ENCODE measurements at places on chromosomes 5 and 9. TPM values are rescaled to one million over a fixed set of nuclear protein-coding genes. Genes with fewer than 3 reads are reported as not detected.
A peak's percentile ranks its signal among the peaks of the same experiment; 100 is the strongest.

DNA sequence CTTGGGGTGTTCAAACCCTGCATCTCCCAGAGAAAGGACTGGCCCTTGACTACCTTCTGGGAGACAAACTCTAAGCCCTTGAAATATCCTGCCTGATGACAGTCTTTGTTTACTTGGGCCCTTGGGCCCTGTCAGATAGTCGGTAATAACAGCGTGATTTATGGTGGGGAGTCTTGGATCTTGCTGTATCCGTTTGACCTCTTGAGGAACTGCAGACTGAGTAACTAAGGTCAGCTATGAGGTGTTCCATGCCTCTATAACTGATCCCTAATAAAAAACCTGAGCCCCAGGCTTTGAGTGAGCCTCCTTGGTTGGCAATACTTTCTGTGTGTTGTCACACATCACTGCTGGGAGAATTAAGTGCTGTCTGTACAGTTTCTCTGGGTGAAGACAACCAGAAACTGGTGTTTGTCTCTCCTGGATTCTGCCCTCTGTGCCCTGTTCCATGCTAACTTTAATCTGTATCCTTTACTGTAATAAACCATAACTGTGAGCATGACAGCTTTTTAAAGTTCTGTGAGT lies 56.2 kb upstream of the ANKRD33B start:
- no peak for DNase-seq
- no peaks in the 10 kb centered on the region for H3K27me3 ChIP-seq
- no peak overlapping the region for H3K4me3 ChIP-seq
- H3K36me3 ChIP-seq = no peaks in the 10 kb centered on the region
- H3K27ac ChIP-seq = no peak overlapping the region
- peaks cover 14% of the 10 kb centered on the region for H3K4me1 ChIP-seq

DNA sequence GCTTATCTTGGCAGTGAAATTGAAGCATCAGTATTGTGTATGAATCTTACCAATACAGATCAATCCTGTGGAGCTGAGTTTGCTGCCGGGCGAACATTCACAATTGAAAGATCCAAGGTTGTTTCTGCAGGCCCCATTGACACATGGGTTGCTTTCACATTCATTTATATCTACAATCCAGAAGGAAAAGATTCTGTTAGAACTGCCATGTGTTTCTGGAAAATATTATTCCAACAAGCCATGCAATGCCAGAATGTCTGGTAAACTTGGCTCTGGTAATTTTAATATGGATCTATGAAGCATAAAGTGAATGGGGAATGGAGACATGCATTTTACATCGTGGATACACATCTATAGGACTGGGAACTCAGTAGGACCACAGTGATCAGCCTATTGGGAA lies 180.8 kb downstream of the FBN2 start:
- H3K4me1 ChIP-seq = no peaks in the 10 kb centered on the region
- H3K27ac ChIP-seq = no peak overlapping the region

GRCh38 chr9:102355982-102356381 lies 617.5 kb upstream of the GRIN3A start:
- H3K36me3 ChIP-seq = no peaks in the 10 kb centered on the region
- H3K4me1 ChIP-seq = no peaks in the 10 kb centered on the region
- no peak overlapping the region for H3K27ac ChIP-seq
- no peaks in the 10 kb centered on the region for H3K27me3 ChIP-seq
- no peak overlapping the region for H3K4me3 ChIP-seq
- no peak for DNase-seq

GRCh38 chr9:138105561-138106505 lies 228.3 kb downstream of the CACNA1B start:
- H3K27ac ChIP-seq = no peak overlapping the region
- no peaks in the 10 kb centered on the region for H3K36me3 ChIP-seq
- no peaks in the 10 kb centered on the region for H3K4me1 ChIP-seq
- peaks cover 4% of the 10 kb centered on the region for H3K27me3 ChIP-seq
- H3K4me3 ChIP-seq = no peak overlapping the region

GRCh38 chr5:155772009-155772662 lies 554.8 kb upstream of the SGCD start:
- no peak overlapping the region for H3K4me3 ChIP-seq
- no peak for DNase-seq
- H3K27ac ChIP-seq = no peak overlapping the region
- no peaks in the 10 kb centered on the region for H3K36me3 ChIP-seq
- no peaks in the 10 kb centered on the region for H3K4me1 ChIP-seq

DNA sequence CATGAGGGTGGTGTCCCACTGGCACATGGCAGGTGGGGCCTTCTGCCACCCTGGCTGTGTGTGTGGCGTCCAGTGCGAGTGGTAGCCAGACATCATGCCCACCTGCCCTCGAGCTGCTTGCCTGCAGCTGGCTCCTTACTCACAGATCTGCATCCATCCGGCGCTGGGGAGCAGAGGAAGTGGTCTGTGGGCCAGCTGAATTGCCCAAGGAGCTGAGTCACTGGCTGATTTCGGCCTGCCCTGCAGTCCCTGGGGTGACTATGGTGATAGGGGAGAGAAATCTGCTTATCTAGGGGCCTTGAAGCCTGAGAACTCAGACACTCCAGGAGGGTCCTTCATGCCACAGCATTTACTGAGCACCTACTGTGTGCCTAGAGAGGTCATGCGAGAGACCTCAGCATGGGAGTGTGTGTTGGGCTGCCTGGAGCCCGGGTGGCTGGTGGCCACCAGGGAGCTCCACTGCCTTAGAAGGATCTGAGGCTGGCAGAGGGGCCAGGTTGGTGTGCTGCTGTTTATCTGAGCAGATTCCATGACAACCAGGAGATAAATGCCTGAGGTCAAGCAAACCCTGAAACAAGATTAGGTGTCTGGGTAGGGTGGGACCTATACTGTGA lies 57.1 kb downstream of the SLC22A5 start:
- H3K27me3 ChIP-seq = no peaks in the 10 kb centered on the region
- H3K4me1 ChIP-seq = peaks cover 100% of the 10 kb centered on the region
- peak; percentile 97 for DNase-seq
- peaks cover 15% of the 10 kb centered on the region for H3K36me3 ChIP-seq
- peak overlapping the region; percentile 99 for H3K27ac ChIP-seq
- no peak overlapping the region for H3K4me3 ChIP-seq

DNA sequence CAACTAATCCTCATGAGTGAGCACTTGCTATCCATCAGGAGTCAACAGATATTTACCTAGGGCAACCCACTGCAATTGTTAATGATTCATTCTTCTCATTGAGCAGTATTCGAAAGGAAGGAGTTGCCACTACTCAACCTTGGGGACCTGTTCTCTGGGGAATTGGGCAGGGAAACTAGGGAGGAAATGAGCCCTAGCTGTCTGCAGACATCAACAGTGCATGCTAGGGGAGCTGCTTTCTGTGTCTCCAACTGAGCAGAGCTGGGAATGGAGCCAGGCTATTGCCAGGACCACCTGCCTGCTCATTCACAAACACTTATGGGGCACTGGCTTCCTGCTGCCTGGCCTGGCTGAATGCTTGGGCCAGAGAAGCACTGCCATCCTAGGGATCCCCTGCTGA lies 183.4 kb downstream of the TMEM38B start:
- H3K4me3 ChIP-seq = no peak overlapping the region
- H3K27ac ChIP-seq = no peak overlapping the region
- no peaks in the 10 kb centered on the region for H3K36me3 ChIP-seq
- H3K4me1 ChIP-seq = no peaks in the 10 kb centered on the region
- H3K27me3 ChIP-seq = no peaks in the 10 kb centered on the region

DNA sequence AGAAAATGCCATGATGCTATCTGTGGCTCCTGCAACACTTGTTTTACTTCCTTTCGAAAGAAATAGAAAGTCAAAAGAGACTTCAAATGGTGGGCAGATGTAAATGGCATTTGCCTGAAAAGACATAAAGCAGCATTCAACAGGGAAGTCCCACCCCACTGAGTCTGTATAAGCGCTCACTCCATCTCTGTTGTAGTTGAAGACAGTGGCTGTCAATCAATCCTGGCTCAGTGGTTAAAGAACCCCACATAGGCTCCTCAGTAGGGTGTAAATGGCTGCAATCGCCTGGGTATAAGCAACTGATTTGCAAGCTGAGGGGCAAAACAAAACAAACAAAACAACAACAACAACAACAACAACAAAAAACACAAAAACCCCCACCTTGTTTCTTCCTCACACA lies 158.7 kb downstream of the EFNA5 start:
- no peaks in the 10 kb centered on the region for H3K36me3 ChIP-seq
- no peak for DNase-seq
- no peak overlapping the region for H3K27ac ChIP-seq
- no peak overlapping the region for H3K4me3 ChIP-seq
- no peaks in the 10 kb centered on the region for H3K4me1 ChIP-seq
- H3K27me3 ChIP-seq = no peaks in the 10 kb centered on the region

Gene SLC34A3
- polyA plus RNA-seq = not detected

DNA sequence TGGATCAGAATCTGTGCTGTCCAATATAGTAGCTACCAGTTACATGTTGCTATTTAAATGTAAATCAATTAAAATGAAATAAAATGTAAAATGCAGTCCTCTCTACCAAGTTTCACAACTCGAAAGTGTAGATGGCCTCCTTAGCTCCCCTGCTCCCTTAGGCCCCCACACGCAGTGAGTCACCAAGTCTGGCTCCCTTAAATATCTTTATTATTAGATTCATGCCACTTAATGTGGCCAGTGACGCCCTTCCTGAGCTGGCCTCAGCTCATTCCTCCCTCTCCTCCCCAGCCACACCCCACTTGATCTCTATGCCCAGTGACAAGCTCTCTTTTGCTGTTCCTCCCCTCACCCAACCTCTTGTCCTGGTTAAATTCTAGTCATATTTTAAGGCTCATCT lies 88.4 kb upstream of the DNAH5 start:
- DNase-seq = no peak
- H3K27ac ChIP-seq = no peak overlapping the region
- peaks cover 6% of the 10 kb centered on the region for H3K4me1 ChIP-seq
- H3K36me3 ChIP-seq = no peaks in the 10 kb centered on the region

Gene WNT8A
- polyA plus RNA-seq = not detected

DNA sequence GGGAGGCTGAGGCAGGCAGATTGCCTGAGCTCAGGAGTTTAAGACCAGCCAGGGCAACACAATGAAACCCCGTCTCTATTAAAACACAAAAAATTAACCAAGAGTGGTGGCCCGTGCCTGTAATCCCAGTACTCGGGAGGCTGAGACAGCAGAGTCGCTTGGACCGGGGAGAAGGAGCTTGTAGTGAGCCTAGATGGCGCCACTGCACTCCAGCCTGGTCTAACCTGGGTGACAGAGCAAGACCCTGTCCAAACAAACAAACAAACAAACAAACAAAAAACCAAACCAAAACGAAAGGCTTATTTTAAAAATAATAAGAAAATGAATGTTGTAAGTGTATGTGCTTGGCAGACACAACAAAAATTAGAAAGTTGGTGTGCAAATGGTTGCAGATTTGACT lies 536.3 kb upstream of the PTPRD start:
- H3K27ac ChIP-seq = no peak overlapping the region
- no peaks in the 10 kb centered on the region for H3K4me1 ChIP-seq
- no peak for DNase-seq
- no peak overlapping the region for H3K4me3 ChIP-seq
- no peaks in the 10 kb centered on the region for H3K36me3 ChIP-seq
- no peaks in the 10 kb centered on the region for H3K27me3 ChIP-seq
